Activated T-cell treated with anti-CD3 and anti-CD28 coated beads for 24 hours (primary cell): ENCODE measurements at places on chromosomes 5 and 9.

GRCh38 chr5:180818677-180819341, 16.2 kb upstream of the MGAT1 start:
- no peak for DNase-seq

DNA sequence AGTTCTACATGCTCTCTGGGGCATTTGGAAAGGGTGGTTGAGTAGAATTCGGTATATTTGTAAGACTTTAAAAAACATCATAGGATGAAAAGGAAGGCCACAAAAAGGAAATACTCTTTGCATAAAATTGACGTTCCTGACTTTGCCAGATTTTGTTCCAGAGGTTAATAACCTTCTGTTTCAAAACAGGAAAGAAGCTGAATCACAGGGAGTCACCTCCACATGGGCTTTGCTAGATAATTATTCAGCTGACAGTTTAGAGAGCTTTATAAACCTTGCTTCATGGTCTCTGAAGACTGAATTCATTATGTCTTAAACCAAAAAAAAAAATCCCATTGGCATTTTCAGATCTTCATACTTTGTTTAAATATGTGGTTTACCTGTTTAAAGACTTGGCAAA, 203.7 kb downstream of the SEMA6A start:
- DNase-seq, result no peak

DNA sequence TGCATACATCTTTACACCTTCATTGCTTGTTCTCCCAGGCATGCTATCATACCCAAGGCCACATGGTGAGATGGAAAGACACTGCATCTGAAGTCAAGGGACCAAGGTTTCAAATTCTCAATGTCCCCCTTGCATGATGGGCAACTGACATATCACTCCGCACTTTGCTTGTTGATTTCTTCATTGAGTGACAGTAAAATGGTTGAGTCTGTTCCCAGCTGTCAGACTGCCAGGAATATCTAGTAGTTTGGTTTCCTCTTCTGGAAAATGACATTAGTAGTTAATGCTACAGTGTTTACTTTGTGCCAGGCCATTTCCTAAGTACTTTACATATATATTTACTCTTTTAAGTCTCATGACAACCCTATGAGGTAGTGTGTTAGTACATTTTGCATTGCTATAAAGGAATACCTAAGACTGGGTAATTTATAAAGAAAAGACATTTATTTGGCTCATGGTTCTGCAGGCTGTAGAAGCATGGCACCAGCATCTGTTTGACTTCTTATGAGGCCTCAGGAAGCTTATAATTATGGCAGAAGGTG, 114.4 kb downstream of the PCSK1 start:
- no peak for DNase-seq

DNA sequence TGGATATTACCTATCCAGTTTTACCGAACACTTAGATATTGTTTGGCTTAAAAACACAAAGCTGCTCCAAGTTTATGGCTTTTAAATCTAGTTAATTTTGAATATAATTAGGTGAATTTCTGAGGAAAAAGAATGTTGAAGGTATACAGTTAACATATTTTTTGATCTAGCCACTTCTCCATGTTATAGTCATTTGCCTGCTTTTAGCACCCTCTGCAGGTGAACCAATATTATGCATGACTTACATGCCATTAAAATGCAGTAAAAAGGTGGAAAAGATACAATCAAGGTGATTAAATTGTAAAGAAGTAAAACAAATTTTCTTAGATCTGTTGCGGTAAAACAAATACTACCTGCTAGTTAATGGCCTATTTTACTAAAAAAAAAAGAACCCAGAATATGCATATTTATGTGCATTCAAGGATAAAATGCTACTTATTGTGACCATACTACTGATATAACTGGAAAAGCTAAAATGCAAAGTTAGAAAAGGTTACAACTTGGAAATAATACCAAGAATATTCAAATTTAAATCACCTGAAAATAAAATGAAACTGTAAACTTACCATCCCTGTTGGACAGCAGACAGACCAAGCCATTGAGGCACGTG, 132.1 kb downstream of the AP3B1 start:
- no peak for DNase-seq

GRCh38 chr9:38057416-38058195, 11.4 kb downstream of the SHB start:
- no peak for DNase-seq

DNA sequence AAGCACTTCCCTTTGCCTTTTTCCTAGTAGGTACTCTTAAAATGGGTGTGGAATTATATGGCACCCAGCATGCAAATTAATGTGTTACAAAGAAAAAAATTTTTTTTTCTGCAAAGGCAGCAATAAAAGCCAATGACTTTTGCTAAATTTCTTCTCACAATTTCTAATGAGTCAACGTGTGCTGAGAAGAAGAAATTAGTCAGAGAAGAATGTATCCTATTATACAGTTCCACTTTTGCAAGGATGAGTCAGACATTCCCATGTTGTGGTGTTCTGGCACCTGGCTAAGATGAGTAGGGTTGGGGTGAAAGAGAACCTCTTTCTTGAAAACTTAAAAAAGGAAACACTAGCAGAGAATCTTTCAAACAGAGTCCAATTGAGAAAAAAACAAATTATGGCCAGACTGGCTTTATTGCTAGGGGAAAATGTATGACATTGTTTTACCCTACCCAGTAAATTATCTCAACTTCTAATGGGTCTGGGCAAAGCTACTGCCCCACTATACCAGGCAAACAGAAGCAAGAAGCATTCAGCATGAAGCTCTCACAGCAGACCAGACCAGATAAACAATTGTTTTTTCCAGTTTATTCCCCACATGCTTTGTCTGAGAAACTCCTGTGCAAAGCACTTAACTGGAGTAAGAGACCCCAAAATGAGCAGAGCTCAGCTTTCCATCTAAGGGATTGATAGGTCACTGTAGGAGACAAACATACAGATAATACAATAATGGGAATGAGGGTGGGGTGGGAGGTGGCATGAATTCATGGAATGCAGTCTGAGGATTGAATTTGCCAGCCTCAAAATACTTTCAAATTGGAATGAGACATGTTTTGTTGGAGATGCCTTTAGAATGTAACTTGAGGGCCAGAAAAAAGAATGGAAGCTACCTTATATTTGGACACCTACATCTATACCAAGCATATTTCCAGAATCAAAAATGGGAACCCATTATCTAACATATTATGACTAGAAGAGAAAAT, 220.8 kb upstream of the RFX3 start:
- peak; percentile 39 for DNase-seq

- no peak for DNase-seq
These were observed 11.3 kb downstream of the FOXD1 start for GRCh38 chr5:73437101-73437776.

- DNase-seq, result no peak
These were observed 1.9 kb upstream of the MTMR12 start for GRCh38 chr5:32314658-32315057.

- DNase-seq, result no peak
These were observed 367.2 kb downstream of the OSTF1 start for GRCh38 chr9:75455444-75455921.
